CD4-positive, alpha-beta T cell treated with Interferon alpha-2 for 1 hour (primary cell): ENCODE measurements at places on chromosomes 1 and 21.

DNA sequence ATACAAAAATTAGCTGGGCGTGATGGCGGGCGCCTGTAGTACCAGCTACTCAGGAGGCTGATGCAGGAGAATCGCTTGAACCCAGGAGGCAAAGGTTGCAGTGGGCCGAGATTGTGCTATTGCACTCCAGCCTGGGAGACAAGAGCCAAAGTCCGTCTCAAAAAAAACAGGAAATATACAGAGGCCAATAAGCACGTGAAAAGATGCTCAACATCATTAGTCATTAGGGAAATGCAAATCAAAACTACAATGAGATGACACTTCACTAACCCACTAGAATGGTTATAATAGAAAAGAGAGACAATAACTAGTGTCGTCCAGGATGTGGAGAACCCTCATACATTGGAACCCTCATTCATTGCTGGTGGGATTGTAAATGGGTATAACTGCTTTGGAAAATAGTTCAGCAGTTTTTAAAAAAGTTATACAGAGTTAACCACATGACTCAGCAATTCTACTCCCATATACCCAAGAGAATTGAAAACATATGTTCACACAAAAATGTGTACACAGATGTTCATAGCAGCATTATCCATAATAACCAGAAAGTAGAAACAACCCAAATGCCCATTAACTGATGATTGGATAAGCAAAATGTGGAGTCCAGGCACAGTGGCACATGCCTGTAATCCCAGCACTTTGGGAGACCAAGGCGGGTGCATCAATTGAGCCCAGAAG lies 6.4 kb upstream of the E2F2 start:
- no peak for DNase-seq

GRCh38 chr1:205030896-205031295 lies 12.1 kb upstream of the CNTN2 start:
- no peak for DNase-seq

- DNase-seq = no peak
Observed at GRCh38 chr1:8536515-8536914, 218.6 kb downstream of the SLC45A1 start.

- no peak for DNase-seq
Observed at GRCh38 chr1:215835951-215836350, 268.8 kb downstream of the KCTD3 start.

DNA sequence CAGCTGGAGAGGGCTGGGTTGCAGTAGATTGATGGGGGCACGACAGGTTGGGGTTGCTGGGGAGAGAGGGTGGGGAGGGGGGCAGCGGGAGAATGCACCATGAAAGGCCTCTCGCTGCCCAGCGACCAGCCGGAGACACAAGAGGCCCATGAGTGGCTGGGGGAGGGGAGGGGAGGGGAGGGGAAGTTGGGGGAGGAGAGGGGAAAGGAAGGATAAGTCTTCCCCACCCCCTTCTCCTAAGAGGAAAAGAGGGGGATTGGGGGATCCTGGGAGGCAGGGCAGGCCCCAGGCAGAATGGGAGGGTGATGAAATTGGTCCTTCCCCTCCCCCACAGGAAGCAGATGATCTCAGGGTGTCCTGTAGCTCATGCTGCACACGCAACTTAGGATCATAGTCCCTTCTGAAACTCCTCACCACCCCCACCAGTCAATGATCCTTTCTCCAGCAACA lies 45.7 kb downstream of the PAX7 start:
- DNase-seq = no peak

DNA sequence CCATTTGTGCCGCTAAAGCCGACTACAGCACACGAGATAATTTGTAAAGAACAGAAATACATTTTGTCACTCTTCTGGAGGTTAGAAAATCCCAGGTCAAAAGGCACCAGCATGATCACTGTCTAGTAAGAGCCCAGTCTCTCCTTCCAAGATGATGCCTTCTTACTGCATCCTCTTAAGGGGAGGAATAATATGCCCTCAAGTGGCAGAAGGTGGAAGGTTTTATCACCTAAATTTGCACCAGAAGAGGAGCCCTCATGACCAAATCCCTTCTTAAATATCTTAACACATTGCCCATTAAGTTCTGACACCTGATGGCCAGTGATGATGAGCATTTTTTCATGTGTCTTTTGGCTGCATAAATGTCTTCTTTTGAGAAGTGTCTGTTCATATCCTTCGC lies 326.7 kb upstream of the RGS18 start:
- no peak for DNase-seq

- DNase-seq = no peak
Observed at GRCh38 chr1:76615253-76616035, 251.8 kb upstream of the ST6GALNAC5 start.

DNA sequence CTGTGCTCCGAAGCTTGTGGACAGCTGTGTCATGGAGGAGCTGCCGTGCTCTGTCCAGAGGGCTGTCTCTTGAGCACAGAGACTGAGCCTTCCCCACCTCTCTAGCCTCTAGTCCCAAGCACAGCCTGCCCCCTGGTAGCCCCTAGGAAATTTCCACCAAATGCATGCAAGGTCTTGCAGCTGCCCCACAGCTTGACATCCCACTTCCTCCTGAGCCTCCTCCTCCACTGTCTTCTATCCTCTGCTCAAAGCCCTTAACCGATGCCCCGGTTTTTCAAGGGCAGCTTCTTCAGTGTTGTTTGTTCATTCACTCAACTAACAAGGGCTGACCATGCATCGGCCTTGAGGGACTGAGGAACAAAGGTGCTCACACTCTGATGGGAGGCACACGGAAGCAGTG lies 20.6 kb upstream of the PROK1 start:
- no peak for DNase-seq

GRCh38 chr1:221663321-221663720 lies 78.6 kb downstream of the DUSP10 start:
- DNase-seq = no peak

DNA sequence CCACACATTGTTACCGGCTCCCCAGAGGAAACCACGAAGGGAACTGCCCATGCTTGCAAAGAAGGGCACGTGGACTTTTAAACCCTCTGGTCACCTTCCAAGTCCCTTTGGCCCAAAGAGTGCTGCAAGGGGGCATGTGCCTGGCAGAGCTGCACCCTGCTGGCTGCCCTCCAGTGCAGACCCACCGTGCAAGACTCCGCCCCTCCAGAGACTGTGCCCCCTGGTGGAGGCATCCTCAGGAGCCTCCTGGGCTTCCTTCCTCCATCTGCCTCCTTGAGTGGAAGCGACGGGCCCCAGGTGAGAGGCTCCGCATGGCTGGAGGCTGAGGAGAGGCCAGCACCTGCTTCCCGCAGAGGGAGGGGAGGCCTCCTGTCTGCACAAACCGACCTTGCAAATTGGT lies 100.6 kb downstream of the CRYAA start:
- peak; percentile 52 for DNase-seq

- DNase-seq = no peak
Observed at GRCh38 chr1:206067486-206068227, 14.7 kb downstream of the RHEX start.

GRCh38 chr1:106548726-106549125 lies 507.7 kb upstream of the PRMT6 start:
- no peak for DNase-seq

GRCh38 chr1:119774746-119775490 lies 6.2 kb upstream of the HMGCS2 start:
- no peak for DNase-seq

- no peak for DNase-seq
Observed at GRCh38 chr1:183454377-183454776, 17.9 kb upstream of the SMG7 start.

- DNase-seq = no peak
Observed at GRCh38 chr1:167565922-167566321, 12.4 kb upstream of the CREG1 start.

DNA sequence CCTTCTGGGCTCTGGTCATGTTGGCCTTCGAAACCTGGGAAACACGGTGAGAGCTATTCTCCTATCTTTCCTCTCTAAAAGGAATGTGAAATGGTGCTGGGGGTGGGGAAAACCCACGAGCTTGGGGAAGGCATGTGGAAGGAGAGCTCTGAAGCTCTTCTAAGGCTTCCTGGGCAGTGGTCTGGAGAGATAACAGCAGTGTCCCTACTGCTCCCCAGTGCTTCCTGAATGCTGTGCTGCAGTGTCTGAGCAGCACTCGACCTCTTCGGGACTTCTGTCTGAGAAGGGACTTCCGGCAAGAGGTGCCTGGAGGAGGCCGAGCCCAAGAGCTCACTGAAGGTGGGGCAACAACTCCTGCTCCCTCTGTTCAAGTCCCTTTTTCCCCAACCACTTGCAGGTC lies 2.8 kb downstream of the USP21 start:
- DNase-seq = no peak

DNA sequence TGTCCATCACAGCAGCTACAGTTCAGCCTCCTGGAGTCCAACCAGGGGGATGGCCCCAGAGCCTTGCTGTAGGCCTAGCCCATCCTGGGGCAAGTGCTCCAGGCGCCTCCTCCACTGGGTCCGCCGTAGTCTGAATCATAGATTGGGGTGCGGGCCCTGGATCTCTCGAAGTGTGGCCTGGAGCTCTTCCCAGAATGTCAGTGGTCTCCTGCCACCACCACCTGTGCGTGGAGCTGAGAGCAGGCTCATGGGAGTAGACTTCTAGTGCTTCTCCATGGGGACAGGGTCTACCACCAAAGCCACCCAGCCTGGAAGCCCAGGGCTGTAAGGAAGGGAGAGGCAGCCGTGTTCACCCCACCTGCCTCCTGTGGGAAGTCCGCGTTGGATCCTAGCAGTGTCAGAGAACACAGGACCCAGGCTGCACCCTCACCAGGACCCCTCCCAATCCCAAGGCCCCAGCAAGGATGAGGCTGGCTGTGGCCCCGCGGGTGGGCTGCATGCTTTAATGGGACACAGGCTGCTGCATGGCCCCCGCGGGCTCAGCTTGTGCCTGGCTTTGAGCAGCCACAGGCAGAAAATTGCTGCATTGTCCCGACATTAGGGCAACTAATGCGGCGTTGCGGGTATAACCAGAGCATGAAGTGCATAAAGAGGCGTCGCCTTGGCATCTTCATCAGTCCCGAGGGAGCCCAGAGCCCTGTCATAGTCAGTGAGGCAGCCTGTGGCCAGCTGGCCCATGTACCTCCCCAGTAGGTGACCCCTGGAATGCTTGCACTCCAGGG lies 735 bp upstream of the HES3 start:
- no peak for DNase-seq

- DNase-seq = no peak
Observed at GRCh38 chr1:170044187-170044586, 30.3 kb downstream of the KIFAP3 start.

- no peak for DNase-seq
Observed at GRCh38 chr21:43767498-43767983, 8.6 kb downstream of the CSTB start.
